Amygdala (tissue), 56 donors: ENCODE measurements at places on chromosomes 11 and 22.

DNA sequence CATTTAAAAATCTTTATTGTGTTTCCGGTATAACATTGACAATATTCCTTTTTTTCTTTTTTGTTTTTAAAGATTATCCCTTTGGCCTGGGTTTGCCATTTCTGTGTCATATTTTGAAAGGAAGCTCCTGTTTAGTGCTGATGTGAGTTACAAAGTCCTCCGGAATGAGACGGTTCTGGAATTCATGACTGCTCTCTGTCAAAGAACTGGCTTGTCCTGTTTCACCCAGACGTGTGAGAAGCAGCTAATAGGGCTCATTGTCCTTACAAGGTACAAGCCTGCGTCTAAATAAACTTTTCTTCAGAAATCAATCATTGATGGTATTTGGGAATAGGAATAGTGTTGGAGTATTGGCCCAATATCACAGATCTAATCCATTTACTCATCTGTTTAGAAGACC lies 19.8 kb downstream of the PIWIL4 start:
- no peak for DNase-seq

- no peak for DNase-seq
Measured at GRCh38 chr11:107293677-107294344, 163.8 kb downstream of the CWF19L2 start.

- no peak for DNase-seq
Measured at GRCh38 chr11:17987826-17988225, 25.0 kb downstream of the SERGEF start.

DNA sequence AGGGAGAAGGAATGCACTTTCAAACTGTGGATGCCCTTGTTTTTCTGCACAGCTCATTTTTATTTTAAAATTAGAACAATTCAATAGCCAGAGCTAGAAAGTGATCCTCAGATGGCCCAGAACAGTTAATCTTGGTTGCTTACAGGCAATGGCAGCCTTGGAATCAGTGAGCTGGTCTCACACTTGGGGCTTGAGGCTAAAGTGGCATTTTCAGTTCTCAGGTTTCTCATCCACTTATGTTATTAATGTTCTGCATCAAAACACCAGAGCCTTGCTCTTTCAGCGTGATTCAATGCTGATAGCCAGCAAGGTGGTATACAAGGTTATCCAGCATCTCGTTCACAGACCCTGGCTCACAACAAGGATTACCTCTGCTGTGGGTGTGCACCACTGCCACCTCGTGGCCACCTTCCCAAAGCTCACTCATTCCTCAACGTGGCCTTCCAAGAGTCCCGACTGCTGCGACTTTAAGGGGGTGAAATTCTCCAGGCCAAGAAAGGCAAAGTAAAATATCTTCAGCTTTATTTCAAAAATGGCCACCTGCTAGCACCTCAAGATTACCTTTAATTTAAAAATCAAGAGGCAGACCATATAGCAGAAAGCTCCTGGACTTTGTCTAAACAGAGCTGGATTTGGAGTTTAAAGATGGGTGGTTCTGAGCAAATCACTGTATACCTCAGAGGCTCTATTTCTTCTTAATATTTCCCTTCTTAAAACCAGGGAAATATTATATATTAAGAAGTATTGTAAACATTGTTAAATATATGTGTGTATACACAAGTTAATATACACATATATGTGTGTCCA lies 34.2 kb upstream of the FSHB start:
- no peak for DNase-seq

GRCh38 chr11:58070585-58070984 lies 39.8 kb downstream of the OR6Q1 start:
- no peak for DNase-seq

DNA sequence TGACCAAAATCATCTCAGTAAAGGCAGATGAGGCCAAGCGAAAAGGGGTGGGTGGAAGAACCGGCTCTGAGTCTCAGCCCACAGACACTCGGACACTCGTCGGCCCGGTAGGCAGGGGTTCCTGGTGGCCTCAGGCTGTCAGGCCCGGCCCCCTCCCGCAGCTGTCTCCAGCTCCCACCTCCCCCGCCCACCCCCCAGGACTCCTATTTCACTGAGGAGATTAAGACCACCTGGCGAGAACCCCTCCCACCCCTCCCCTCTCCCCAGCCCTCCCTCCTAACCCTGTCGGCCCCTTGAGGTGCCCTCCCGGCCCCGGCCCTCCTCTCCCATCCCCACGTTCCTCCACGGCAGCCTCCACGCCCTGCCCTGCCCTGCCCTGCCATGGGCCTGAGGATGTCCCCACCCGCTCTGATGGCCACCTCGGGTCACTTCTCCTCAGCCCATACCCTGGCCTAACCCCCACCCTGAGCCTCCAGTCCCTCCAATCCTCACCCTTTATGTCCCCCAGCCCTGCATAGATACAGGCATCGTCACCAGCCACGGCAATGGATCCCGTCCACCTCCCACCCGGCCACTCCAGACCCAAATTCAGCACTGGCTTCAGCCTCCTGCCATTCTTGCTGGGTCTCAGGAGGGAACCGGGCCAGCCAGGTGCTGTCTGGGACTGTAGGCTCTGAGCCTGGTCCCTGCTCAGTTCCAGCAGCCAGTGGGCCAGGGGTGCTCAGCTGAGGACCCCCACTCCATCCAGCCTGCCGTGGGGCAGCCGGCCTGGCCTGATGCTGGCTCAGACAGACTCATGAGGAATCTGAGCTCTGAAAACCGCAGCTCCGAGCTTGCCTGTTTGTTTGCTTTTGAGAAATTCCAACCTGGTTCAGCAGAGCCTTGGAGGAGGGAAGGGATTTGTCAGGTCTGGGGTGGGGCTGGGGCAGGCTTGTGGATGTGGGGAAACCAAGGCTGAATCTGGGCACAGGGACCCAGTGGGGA lies 9.8 kb upstream of the TBX1 start:
- no peak for DNase-seq

DNA sequence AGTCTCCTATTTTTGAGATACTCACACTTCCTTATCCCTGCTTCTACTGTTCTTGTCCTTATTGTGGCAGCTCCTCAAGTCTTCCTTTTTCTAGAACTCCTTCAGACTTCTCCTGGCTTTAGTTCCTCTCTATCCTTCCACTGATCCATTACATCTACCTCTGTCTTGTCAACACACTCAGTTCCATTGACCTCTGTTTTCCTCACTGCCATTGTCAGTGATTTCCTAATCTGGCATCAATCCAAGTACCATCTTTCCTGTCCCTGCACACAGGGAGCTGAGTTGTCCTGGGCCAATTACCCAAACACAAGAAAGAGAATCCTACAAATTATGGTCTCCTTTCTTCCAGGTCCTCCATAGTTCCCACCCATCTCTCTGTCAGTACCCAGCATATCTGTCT lies 27.9 kb upstream of the RIC3 start:
- no peak for DNase-seq

DNA sequence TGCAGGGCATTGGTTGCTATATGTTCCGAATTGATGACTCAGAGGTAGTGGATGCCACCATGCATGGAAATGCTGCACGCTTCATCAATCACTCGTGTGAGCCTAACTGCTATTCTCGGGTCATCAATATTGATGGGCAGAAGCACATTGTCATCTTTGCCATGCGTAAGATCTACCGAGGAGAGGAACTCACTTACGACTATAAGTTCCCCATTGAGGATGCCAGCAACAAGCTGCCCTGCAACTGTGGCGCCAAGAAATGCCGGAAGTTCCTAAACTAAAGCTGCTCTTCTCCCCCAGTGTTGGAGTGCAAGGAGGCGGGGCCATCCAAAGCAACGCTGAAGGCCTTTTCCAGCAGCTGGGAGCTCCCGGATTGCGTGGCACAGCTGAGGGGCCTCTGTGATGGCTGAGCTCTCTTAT lies 5.4 kb upstream of the TTC36 start:
- no peak for DNase-seq

DNA sequence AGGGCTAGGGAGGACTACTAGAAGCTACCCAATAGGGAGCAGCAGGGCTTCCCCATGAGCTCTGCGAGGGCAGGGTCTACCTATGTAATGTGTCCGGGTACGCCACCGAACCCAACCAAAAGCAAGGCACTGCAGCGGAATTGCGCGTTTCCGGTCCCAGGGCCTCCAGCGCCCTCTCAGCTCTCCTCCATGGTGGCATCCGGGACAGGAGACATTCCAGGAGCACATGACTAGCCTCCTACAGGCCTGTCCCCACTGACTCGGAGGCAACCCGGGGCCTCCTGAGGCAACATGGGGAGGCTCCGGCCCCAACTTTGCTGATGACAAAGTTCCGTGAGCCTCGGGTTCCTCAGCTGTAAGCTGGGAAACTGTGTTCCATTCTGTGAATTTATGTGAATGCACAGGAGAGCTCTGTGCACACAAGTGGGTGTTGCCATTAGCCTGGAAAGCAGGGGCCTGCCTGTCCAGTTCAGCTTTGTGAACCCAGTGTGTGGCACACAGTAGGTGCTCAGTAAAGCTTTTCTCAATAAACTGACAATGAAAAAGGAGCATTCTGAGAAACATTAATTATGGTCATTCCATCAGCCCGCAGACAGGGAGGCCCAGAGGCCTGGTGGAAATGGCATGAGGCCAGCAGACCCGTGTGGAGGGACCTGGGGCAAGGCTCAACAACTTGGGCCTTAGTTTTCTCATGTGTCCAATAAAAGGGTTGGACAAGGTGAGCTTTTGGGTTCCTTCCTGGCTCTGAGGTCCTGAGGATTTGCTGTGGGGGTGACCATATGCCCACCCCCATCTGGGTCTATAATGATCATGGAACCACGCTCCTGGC lies 50.3 kb downstream of the CHRDL2 start:
- DNase-seq, result no peak

- DNase-seq, result no peak
Measured at GRCh38 chr11:29879560-29879959, 137.3 kb downstream of the KCNA4 start.

GRCh38 chr11:82076126-82076525 lies 657.5 kb downstream of the FAM181B start:
- no peak for DNase-seq

DNA sequence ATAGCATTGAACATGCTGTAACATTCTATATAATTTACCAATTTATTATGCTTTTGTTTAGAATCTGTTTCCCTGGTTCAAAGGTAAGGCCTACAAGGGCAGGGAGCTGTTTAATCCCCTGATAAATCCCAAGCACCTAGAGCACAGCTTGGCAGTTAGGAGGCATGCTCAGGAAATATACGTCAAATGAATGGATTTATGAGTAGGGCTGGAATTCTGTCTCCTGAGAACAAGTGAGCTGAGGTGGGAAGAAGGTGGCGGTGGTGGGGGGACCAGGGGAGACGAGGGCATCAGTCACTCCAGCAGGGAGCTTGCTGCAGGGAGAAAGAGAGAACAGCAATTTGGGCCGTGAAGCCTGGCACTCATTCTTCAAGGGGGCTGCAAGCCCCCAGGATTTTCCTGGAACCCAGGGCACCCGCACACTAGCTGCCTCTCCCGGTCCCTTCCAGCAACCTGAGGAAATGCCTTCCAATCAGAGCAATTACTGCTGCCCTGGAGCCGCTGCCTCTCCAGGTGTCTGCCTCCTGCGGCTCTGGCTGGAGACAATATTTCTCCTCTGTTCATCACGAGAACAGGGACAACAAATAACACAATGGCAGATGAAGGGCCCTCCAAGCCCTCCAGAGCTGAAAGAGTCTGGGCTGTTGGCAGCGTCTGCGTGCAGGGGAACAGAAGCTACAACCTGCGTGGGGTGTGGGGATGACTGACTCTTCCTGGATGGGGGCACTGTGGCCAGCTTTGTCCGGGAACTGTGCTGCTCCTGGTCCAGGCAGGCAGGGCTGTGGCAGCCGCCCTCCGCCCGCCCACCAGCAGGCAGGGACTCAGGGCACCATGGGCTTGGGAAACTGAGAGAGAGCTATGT lies 233.4 kb downstream of the ST3GAL4 start:
- DNase-seq, result no peak

DNA sequence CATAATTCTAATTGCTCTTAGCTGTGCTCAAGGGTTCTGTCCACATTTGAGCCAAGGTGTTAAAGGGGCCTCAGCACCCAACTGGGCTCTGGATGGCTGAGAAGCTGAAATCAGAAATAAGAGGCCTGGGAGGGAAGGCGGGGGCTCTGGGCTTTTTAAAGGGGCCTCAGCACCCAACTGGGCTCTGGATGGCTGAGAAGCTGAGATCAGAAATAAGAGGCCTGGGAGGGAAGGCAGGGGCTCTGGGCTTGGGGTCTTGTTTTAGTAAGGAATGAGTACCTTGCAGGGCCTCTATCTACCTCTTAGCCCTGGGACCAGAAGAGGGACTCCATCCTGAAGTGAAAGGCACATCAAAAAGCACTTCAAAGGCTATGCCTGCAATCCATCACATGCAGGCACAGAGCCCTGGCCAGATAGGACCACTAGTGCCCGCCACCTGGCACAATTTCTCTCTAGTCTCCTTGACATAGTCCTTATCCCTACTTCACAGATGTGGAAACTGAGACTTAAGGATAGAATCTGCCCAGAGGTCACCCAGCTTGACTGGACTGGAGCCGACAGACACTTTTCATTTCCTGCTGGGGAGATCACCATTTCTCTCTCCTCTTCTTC lies 35.6 kb downstream of the DKK3 start:
- no peak for DNase-seq

DNA sequence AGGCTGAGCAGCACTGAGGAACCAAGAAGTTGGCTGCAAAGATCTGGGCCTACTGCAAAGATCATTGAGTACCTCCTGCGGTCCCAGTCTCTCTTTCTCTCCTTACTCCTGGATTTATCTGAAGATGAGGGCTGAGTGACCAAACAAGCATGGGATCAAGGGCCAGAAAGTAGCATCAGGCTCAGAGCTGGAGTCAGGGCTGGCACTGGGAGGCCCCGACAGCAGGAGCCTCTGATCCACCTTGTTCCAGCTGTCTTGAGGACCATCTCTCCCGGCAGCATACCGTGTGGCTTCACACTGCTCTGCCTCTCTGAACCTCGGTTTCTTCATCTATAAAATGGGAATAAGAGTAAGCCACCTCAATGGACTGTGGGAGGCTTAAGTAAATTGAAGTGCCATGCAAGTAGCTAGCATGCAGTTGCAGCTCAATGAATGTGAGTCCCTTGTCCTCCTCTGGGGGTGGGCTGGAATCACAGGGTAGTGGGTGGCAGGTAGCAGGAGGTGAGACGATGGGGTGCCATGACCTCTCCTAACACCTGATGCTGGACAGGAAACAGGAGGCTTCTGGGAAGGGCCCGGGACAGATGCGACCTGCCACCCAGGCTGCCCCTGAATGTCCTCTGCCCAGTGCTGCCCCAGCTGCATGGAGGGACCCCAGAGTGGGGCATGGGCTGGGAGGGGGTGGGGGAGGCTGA lies 52.5 kb upstream of the PRDM11 start:
- no peak for DNase-seq

DNA sequence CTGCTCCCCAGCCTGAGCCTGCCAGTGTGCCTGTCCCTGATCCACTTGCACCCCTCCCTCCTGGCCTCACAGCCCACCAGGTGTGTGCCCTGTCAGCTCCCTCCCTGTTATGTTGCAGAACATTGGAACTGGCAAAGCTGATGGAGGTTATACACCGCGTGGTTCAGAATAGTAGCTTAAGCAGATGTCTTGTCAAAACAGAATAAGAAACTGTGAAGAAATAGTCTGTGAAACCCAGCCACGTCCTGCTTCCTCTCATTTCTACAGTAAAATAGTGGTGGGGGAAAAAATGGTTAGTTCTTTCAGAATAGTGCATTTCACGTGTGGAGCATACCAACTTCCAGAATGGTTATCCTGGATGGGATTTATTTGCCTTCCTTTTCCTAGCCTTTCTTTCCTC lies 161.2 kb upstream of the NAV2 start:
- no peak for DNase-seq
